IMR-90 (cell line): ENCODE measurements at places on chromosomes 4 and X. TPM values are rescaled to one million over a fixed set of nuclear protein-coding genes. Genes with fewer than 3 reads are reported as not detected.

PAGE2B gene
- total RNA-seq = not detected in 2 replicates

ACE2 gene
- not detected in 2 replicates for total RNA-seq

DGKQ gene
- 4.3 and 4.4 TPM in 2 replicates for total RNA-seq

PABPC1L2A gene
- total RNA-seq = not detected in 2 replicates

SLC49A3 gene
- total RNA-seq = under 0.01 TPM in 2 replicates

GRCh38 chr4:74109870-74110605 lies 11.0 kb upstream of the CXCL2 start:
- peak; percentile 93 for DNase-seq

DNA sequence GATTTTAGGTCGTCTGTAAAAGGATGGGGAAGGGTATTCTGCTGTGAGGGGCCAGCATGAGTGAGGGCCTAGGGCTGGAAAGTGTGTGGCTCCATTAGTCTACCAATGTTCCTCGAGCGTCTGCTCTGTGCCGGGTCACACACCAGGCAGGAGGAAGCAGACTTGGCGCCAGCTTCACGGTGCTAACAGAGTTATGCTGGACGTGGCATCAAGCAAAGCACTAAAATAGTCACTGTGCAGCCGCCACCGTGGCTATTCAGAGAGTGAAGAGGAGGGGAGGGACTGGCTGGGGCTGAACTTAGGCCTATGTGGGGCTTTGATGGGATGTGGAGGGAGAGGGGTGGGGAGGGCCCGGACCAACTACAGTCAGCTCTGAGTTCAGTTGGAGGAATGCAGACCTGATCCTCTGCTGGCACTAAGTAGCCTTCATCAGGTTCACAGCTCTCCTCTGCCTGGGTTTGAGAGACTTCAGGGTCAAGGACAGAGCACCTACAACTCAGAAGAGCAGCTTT lies 83.9 kb upstream of the MSX1 start:
- no peak for DNase-seq

- DNase-seq = no peak
Measured at GRCh38 chrX:2705046-2705832, 14.1 kb downstream of the CD99 start.

GRCh38 chr4:32462944-32463343 lies 1742.8 kb downstream of the PCDH7 start:
- DNase-seq = peak; percentile 3

DNA sequence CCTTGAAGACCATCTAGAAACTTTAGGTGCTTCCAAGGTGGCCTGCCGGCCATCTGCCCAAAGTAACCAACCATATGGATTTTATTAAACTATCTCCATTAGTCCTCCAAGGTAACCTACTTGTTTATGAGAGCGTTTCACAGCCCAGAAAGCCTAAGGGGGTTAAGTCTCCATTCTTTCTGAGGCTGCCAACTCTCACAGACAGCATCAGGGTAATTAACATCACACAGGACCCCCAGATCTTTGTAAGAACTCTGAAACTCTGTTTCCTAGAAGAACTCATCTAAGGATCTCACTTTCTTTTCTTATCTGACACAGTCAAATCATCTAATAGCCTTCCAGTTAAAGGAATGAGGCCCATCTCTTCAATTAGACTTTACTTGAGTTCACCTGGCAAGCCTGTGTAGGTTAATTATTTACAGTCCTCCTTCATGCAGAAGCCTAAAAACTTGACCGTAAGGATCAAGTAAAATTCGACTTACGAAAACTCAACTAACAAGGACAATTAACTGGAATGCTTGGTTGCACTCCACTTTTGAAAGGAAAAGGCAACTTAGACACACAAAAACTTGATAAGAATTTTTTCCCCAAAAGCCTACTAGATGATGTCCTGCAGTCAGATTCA lies 252.5 kb downstream of the GRIA3 start:
- no peak for DNase-seq

GRCh38 chr4:105057370-105058105 lies 89.1 kb upstream of the TET2 start:
- no peak for DNase-seq

- peak; percentile 17 for DNase-seq
Measured at GRCh38 chrX:40003428-40004245, 94.1 kb downstream of the BCOR start.

- no peak for DNase-seq
Measured at GRCh38 chr4:40058121-40058520, 1.5 kb downstream of the N4BP2 start.

DNA sequence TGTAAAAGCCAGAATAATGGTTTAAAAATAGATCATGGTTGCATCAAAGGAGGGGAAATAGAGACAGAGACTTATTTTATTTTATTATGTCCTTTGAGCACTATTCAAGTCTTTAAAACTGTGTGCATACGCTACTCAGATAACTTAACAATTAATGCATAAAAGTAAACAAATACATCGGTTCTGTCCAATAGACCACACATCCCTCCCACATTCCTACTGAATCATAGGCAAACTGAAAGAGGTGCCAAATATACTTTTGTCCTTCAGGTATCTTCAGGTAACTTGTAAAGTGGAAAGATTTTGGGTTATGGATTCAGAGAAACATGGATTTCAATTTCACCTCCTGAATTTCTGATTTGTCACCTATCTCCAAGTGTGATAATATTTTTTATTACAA lies 91.3 kb downstream of the SPOCK3 start:
- DNase-seq = no peak
